Activated naive CD8-positive, alpha-beta T cell treated with anti-CD3 and anti-CD28 coated beads, Interleukin-2, amount 50 U/mL, for 16 hours (primary cell): ENCODE measurements at places on chromosomes 4 and X.

DNA sequence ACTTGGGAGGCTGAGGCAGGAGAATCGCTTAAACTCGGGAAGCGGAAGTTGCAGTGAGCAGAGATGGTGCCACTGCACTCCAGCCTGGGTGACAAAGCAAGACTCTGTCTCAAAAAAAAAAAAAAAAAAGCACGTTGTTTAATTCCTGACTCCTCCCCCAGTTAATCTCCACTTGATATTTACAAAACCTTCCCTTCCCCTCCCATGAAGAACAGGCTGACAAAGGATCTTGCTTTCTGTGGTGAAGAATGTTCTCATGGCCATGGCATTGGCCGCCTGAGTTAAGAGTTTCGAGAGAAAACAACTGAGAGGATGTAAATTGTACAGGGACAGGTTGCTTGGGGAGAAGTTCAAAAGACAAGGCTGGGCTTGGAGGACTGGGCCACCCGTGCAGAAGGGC lies 168.2 kb upstream of the BCOR start:
- no peak for DNase-seq

DNA sequence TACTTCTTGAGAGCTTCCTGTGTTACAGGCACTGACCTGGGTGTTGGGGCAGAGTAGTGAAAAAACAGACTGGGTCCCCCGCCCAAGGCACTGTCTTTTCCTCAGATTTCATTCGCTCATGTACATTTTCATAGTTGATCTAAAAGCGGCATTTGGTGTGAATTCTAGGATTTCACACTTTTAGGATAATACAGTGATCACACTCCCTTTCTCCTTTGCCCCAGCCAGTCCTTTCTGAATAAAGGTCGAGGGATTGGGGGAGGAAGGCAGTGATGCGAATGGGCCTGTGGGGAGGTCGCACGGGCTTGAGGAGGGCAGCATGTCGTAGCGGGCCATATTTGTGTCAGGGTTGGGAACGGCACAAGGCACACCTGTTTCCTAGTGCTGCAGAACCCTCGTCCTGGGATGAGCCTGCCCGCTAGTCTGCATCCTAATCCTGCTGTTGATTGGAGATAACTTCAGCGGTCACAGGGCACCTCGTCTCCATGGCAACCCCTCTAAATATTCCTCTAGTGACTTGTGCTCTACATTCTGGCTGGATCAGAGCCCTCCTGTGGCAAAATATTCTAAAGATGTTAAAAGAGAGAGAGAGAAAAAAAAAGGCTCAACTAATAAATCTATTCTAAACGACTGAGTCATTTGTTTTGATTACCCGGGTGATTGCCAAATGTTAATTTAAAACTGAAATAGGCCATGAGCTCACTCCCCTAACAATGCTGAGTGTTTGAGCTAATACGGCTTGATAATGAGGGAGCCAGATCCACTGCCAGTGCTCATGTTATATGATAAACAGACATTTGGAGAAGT lies 21.8 kb downstream of the FHL1 start:
- no peak for DNase-seq

GRCh38 chr4:112340023-112340422 lies 42.9 kb downstream of the ALPK1 start:
- no peak for DNase-seq

DNA sequence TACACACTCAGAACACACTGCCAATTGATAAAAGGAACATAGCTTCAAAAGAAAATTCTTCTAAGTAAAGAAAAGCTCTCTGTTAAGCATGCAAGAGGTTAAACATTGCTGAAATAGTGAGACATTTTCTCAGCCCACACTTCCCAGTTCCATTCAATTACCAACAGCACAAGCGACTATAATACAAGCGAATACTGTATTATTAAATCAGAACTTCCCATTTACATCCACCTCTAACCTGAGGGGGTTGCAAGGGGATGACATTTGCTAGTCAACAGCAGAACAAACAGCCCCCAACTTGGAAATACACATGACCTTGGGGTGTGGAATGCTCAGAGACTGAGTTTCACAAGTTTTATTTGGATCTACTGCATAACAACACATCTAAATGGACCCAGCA lies 1.1 kb downstream of the FSTL5 start:
- DNase-seq: no peak

DNA sequence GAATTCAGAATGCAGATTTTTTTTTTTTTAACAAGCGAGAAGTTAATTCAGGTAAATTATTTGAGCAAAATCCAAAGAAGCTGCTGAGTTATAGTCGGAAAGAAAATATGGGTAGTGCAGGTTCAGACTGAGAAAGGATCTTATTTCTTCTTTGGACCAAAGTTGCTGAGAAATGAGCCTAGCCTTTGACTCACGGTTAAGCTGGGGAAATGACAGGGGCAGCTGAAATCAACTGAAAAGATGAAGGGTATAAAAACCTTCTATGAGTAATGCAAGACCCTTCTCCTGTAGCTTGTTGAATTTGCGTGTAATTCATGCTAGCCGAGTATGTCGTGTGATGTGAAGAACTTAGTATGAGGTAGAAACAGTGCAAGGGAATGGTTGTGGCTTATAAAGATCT lies 63.0 kb downstream of the KIAA0232 start:
- DNase-seq: no peak

- no peak for DNase-seq
Observed at GRCh38 chr4:182451441-182451840, 208.2 kb downstream of the TENM3 start.

- no peak for DNase-seq
Observed at GRCh38 chr4:149980941-149981340, 97.3 kb upstream of the DCLK2 start.

- DNase-seq: no peak
Observed at GRCh38 chr4:125732632-125733031, 417.9 kb downstream of the FAT4 start.

DNA sequence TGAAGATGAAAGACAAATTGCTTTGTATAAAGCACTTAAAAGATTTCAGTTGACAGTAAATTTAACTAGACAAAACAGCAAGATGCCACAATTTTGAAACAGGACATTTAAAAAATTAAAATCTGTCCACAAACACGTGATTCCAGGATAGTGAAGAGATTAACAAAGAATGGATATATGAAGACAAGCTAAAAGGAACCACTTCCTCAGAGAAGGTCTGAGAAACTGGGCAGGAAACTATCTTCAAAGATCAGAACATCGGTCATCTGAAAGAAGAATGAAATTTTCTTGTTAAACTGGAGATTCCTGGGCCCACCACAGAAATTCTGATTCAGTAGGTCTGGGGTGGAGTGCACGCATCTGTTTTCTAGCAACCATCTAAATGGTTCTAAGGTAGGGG lies 1.4 kb downstream of the RWDD4 start:
- DNase-seq: no peak

DNA sequence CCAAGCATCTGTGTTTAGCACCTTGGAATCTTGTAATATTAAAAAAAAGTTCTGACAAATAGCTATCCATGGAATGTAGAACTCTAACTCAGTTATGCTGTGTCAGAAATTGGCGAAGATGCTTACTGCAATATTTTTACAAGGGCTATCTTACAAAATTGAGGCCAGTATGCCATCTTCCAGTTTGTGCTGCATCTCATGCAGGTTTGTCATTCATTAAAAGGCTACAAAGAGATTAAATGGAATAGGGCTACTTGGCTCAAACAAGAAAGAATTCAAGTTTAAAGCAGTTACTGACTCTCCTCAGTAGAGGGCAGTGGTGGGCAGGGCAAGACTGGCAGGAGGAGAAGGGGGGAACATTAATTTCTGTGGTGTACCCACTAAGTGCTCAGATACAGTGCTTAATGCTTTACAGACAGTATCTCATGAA lies 66.5 kb downstream of the SHROOM4 start:
- no peak for DNase-seq

DNA sequence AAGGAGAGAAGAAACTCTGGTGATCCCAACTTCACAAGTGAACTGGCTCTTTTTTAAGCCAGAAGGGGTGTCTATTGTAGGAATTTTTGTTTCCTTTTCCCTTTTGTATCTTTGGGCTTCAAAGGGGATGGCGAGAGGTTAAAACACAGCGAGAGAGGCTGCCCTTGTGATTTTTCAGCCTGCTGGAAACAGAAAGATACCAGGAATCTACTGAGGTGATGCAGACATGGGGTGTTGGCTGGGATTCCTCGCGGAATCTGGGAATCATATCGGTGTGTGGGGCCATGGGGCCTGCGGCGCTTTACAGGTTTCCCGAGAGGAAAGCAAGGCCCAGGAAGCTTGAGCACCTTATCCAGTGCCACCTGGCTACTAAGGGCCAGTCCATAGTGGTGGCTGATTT lies 99.4 kb upstream of the STX18 start:
- DNase-seq: no peak

DNA sequence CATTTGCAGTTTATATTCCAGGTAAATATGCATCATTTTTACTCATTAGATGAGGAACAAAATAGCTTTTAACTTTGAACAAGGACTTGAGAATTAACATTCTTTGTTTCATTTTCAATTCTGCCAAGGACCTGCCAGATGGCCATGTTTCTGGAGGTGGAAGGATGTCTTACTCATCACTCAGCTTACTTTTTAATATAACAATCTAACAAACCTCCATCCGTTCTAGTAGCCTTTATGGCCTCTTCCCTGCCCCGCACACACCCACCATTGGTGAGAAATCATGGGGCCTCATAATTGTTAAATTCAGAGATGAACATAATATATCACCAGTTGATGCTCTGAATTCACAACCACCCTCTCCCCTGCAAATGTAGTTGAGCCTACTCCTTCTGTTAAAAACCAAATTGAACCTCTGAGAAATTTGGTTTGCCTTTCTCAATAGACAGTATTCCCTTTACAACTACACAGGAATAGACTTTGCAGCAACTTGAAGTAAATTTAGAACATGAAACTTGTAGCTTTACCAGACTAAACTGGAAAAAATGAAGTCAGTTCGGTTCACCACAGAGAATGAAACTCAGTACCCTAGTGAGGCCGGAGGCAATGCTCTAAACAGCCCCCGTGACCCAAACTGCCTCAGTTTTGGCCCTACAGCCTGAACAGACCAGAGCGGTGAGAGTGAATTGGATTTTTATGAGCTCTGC lies 50.1 kb upstream of the ACSL4 start:
- DNase-seq: no peak

DNA sequence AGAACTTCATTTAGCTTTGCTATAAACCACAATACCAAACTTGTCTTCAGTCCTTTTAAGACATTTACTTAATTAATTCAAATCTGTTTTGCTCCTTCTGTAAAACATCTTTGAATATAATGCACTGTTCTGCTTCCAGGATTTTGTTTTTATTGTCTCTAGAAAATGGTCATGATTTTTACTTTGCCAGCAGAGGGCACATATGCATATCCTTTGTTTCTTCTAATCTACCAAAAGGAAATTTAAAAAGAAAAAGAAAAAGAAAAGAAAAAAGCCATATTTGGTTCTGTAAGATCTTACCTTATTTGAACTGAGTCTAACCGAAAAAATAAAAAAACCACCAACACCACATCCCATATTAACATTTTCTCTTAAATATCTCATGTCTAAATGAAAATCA lies 101.9 kb upstream of the CCSER1 start:
- no peak for DNase-seq

DNA sequence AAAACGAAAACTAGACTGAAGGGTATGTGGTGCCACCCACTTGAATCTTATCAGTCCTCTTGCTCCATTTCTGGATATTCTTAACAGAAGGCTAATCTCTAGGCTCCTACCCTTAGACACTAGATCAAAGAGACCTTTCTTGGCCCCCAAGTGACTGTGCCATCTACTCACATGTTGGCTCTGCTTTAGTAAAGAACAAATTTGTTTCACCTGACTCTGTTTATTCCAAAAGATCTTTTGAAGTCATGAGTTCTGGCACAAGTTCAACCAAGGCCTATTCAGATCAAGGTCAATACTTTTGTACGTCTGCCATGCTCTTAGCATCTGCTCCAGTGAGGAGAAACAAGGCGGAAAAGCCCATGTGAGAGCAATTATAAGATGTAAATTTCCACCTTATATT lies 37.3 kb downstream of the MAGEB17 start:
- DNase-seq: no peak
